RKO (cell line): ENCODE measurements at places on chromosomes 16 and 17.

GRCh38 chr16:330741-331140 is 21.8 kb downstream of the AXIN1 start:
- no peak for DNase-seq

GRCh38 chr16:61892531-61892930 is 143.7 kb downstream of the CDH8 start:
- no peak for DNase-seq

- DNase-seq = no peak
These were observed 558.9 kb upstream of the HSBP1 start for GRCh38 chr16:83248735-83249463.

DNA sequence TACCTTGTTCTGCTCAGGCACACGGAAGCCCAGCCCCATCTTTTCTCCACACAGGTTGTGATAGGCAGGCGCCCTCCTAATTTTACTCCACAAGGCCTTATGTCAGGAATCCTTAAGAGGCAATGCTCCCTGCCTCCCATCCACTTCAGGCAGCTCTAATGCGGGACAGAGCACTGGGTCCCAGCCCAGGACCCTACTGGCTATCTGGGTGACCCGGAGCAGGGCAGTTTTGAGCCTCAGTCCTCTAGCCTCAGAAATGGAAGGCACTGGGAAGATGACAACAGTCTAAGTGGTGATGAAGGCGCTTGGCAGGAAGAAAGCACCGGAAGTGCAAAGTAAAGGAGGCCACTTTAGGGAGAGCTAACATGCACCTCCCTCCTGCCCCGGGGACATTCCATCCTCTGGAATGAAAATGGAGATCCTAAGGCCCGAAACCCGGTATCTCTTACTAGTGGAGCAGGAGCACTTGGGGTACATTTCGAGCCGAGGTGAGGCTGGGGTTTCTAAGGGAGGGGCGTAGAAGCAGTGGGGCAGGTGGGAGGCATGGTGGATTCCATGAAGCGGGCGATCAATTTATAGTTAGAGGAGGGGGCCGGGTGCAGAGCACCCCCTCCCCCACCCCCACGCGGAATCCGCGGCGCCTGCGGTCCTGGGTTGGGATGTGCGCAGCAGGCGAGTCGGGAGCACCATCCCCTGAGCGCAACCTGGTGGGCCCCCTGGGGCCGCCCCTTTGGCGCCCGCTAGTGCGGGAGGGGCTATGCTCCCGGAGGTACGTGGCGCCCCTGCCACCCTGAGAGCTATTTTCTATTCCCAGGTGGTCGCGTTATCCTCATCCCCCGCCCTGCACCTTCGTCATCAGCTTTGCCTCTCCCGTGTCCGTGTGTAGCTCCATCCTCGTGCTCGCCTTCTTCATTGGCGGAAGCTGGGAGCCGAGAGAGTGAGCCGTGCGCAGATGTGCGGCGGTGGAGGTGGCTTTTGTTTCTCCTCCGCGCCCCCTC is 4.9 kb downstream of the MT1F start:
- no peak for DNase-seq

- no peak for DNase-seq
These were observed 175.4 kb downstream of the SEC14L1 start for GRCh38 chr17:77316191-77316641.
